Bronchial epithelial cell (primary cell): ENCODE measurements at places on chromosomes 2 and 18. TPM values are rescaled to one million over a fixed set of nuclear protein-coding genes. Genes with fewer than 3 reads are reported as not detected.

- DNase-seq = no peak
Observed at GRCh38 chr2:19752500-19752899, 149.3 kb downstream of the TTC32 start.

GRCh38 chr2:218623366-218623705 lies 15.6 kb downstream of the PLCD4 start:
- no peak for DNase-seq

DNA sequence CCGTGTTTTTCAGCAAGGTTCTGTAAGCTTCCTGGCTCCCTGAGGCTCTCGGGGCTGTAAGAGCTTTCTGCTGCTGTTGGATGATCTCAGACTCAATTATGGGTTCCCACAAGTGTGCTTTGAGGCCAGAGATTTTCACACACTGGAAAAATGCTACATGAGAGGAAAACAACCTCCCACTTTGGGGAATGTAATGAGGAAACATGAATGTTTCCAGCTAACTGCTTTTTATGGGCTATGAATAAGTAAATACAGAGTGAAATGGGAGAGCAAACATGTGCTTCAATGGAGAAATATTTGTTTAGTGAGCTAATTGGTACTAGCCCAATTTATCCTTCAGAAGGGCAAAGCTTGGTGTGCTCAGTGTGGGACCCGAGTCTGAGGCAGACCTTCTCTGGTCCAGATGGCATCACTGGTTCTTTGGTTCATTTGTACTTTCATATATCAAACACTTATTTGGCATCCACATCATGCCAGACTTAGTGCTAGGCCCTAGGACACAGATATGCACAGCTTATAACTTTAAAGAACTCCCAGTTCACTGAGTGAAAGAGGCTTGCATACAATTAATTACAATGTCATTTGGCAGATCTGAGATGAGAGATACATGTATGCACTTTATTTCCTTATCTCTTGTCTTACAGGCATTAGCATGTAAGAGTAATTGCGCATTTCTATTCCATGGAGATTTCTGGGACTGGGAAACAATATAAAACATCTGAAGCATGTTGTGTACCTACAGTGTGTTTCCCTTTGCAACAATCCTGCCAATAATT lies 248.8 kb downstream of the RDH14 start:
- DNase-seq = peak; percentile 38

DSC1 gene
- 0.38 TPM in 1 of 2 replicates, not detected in the other for total RNA-seq

FEV gene
- total RNA-seq = not detected in 2 replicates
